ENCODE measurements at places on chromosomes 2 and 18. TPM values are rescaled to one million over a fixed set of nuclear protein-coding genes. Genes with fewer than 3 reads are reported as not detected.

The CLEC4F gene
- 0.46 TPM for total RNA-seq

The KDM3A gene
- total RNA-seq = 53.0 TPM

The RFTN2 gene
- 16.4 TPM for total RNA-seq

The ANKRD44 gene
- total RNA-seq = 12.5 TPM

The REV1 gene
- 43.3 TPM for total RNA-seq

- peak; percentile 79 for DNase-seq
- peaks cover 11% of the 10 kb centered on the region for H3K4me1 ChIP-seq
- no peaks in the 10 kb centered on the region for H3K27me3 ChIP-seq
- H3K36me3 ChIP-seq = no peaks in the 10 kb centered on the region
- H3K4me3 ChIP-seq = no peak overlapping the region
These were observed 138.8 kb downstream of the MCFD2 start for GRCh38 chr2:46776687-46777327.

DNA sequence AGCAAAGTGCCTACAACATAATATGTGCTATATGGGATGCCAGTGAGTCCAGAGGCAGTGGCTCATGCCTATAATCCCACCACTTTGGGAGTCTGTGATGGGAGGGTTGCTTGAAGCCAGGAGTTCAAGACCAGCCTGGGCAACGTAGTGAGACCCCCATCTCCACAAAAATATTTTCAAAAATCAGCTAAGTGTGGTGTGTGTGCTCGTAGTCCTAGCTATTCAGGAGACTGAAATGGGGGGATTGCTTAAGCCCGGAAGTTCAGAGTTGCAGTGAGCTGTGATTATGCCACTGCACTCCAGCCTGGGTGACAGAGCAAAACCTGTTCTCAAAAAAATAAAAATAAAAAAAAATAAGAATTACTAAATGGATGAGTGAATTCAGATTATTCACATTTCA, 23.4 kb downstream of the OTX1 start:
- DNase-seq = no peak
- no peaks in the 10 kb centered on the region for H3K36me3 ChIP-seq
- H3K27me3 ChIP-seq = no peaks in the 10 kb centered on the region
- H3K4me3 ChIP-seq = no peak overlapping the region

DNA sequence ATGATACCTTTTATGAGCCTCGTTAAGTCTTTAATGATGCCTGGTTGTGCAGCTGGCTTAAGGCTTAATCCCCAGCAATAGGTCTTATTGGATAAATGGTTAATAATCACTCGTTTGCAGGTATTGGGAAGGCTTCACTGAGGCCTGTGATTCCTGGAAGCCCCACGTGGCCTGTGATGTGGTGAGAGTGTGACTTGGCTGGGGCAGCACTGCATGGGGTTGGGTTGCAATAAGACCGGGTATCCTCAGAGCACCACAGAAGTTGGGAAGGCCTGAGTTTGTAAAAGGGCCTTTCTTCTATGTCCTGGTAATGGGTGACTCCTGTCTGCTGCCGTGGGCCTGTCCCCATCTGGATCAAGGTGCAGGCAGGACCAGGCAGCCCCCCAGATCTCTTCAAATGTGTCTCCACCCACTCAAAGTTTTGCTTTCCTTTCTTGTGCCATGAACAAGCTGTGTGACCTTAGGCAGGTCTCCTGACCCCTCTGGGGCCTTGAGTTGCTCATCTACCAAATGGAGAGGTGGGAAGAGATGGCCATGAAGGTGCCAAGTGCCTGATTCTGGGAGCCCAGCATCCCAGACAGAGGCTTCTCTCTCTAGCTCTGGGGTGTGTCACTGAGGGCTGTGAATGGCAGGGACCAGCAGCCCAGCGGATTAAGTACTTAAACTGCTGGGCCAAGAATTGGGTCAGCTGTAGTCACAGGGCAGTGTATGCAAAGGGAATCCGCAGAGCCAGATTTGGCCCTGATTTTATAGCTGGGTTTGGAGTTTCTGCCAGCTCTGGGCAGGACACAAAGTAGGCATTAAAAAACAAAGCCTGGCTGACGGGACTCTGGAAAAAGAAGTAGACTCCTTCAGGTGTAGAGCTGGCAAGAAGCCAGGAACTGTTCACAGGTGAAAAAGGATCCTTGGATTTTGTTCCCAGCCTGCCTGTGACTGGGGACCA, 24.4 kb downstream of the LBH start:
- H3K4me3 ChIP-seq = no peak overlapping the region
- H3K27ac ChIP-seq = no peak overlapping the region
- no peak for DNase-seq
- H3K27me3 ChIP-seq = no peaks in the 10 kb centered on the region
- peaks cover 18% of the 10 kb centered on the region for H3K4me1 ChIP-seq
- H3K36me3 ChIP-seq = no peaks in the 10 kb centered on the region

GRCh38 chr2:64637000-64637635, 16.6 kb downstream of the SERTAD2 start:
- H3K36me3 ChIP-seq = no peaks in the 10 kb centered on the region
- H3K27me3 ChIP-seq = no peaks in the 10 kb centered on the region
- no peak overlapping the region for H3K27ac ChIP-seq
- no peak overlapping the region for H3K4me3 ChIP-seq
- DNase-seq = no peak
- H3K4me1 ChIP-seq = peaks cover 12% of the 10 kb centered on the region

Measured in ovary (tissue), 10 donors.